HCEC 1CT (cell line): ENCODE measurements at places on chromosomes 4 and X.

DNA sequence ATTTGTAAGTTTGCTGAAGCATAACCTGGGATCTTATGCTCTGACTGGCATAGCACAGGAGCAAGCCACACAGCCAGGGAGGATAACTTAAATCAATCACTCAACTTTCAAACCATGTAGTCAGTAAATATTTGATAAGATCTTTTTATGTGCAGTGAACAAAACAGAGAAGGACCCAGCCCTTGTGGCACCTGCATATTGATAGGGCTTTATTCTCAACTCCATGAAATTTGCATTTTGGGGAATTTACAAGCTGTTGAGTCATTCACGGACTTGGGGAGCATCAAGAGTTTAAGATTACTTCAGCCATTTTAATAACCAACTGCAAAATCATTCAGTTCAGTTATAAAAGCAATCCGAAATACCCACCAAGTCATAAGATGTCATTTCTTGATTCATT, 122.6 kb downstream of the COMMD8 start:
- no peak for DNase-seq

GRCh38 chr4:6451309-6451708, 21.1 kb downstream of the PPP2R2C start:
- no peak for DNase-seq

- DNase-seq = no peak
Measured at GRCh38 chrX:115333446-115333845, 43.9 kb downstream of the LUZP4 start.

DNA sequence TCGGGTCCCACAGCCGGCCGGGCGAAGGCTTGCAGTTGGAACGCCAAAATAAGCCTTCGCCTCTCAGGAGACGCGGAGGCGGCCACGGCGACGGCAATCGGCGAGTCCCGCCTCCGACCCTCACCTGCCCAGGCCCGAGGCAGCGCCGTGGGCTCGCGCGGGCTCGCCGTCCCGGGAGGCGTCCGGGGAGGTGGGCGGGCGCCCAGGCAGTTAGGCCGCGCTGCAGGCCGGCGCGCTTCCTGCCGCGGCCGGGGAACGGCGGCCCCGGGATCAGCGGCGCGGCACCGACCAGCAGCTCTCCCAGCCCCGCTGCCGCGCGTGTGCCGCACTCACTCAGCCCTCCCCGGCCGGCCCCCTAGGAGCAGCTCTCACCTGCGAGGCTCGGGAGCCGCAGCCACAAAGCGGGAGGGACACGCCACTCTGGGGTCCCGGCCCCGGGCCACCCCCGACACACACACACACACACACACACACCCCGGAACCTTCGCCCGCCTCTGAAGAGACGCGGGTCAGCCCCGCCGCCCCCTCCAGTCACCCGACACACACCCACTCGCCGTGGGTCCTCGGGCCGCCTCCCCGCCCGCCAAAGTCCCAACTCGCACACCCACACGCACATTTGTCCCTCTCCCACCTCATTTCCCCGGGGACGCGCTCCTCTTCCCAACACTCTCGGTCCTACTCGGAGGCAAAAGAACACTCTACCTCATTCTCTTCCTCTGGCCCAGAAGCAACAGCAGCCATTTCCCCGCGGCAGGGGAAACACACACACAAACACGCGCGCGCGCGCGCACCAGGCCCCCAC, at the start of gene CNOT6L:
Gene CNOT6L (minus strand): TSS at position 767 of the 802 bp plus-strand sequence. CDS start 60 bp downstream, at position 707.
- peak; percentile 32 for DNase-seq

GRCh38 chr4:154427149-154427548, 64.5 kb downstream of the DCHS2 start:
- DNase-seq = no peak

GRCh38 chr4:77158487-77158861, 1.5 kb downstream of the CCNG2 start:
- no peak for DNase-seq

GRCh38 chr4:15665753-15666365, 10.7 kb upstream of the FBXL5 start:
- DNase-seq = peak; percentile 58

GRCh38 chr4:136867465-136867864, 664.8 kb downstream of the PCDH18 start:
- DNase-seq = no peak

DNA sequence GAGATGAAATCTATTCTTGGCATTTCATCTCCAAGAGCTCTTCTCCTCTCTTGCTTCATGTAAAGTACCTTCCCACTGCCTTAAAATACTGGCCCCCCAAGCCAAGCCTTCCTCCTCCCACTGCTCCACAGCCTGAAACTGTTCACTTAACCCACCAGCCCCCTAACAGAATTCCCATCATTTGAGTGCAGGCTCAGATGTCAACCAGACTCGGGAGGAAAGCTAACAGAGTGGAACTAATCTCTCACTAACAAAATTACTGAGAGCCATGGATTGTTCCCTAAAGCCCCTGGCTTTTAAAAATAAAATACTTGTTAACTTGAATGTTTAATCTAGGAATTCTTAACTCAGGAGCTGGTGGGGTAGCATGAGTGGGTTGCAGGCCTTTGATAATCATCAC, 7.1 kb upstream of the DCUN1D4 start:
- DNase-seq = no peak

- no peak for DNase-seq
Measured at GRCh38 chrX:103782640-103783039, 6.0 kb downstream of the PLP1 start.

DNA sequence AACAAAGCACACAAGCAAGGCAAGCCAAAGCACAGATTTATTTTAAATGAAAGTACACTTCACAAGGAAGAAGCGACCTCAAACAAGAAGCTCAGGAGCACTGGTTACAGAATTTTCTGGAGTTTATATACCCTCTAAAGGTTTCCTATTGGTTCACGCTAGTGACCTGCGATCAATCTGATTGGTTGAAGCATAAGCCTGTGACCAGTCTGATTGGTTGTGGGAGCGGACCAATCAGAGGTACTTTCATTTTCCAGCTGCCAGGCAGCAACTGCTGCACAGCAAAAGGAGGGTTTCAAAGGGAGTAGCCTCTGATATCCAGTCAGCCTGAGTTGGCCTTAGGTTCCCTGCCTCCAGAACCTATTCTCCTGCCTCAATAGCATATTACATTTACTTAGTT, 4.6 kb upstream of the AREG start:
- DNase-seq = no peak

- DNase-seq = no peak
Measured at GRCh38 chr4:40489961-40490360, 139.7 kb downstream of the RBM47 start.

DNA sequence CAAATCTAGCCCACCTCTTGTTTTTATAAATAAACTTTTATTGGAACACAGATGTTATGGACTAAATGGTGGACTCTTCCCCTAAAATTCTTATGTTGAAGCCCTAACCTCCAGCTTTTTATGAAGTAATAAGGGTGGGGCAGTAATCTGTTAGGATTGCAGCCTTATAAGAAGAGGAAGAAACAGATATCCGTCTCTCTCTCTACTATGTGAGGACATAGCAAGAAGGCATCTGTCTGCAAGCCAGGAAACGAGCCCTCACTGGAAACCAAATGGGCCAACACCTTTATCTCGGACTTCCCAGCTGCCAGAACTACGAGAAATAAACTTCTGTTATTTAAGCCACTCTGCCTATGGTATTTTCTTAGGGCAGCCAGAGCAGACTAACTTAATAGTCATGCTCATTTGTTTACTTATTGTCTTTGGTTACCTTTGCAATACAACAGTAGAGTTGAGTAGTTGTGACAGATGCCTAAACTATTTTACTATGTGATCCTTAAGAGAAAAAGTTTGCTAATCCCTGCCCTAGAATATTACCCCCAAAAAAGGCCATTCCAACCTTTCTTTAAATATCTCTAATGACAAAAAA, 67.4 kb downstream of the MANBA start:
- peak; percentile 50 for DNase-seq

- DNase-seq = no peak
Measured at GRCh38 chr4:100778431-100778830, 260.6 kb upstream of the EMCN start.

GRCh38 chrX:108640817-108641216, 95.5 kb downstream of the IRS4 start:
- DNase-seq = no peak

DNA sequence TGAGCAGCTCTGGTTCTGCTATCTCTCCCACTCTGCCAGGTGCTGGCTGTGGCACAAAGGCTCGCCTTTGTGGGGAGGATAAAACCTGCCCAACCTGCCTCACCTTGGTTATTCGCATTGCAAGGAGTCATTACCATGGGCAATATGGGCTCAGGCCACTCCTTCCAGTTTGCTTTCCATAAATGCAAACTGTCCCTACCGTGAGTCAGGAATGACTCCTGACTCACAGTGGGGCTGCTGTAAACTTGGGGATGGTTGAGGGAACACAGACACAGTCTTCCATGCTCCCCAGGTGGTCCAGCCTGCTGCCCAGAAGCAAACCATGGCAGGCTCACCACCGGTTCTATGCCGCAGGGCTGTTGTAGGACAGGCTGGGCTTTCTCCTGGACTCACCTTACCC, 36.1 kb downstream of the COQ2 start:
- DNase-seq = no peak

GRCh38 chrX:108362026-108362425, 76.2 kb downstream of the COL4A6 start:
- peak; percentile 7 for DNase-seq

DNA sequence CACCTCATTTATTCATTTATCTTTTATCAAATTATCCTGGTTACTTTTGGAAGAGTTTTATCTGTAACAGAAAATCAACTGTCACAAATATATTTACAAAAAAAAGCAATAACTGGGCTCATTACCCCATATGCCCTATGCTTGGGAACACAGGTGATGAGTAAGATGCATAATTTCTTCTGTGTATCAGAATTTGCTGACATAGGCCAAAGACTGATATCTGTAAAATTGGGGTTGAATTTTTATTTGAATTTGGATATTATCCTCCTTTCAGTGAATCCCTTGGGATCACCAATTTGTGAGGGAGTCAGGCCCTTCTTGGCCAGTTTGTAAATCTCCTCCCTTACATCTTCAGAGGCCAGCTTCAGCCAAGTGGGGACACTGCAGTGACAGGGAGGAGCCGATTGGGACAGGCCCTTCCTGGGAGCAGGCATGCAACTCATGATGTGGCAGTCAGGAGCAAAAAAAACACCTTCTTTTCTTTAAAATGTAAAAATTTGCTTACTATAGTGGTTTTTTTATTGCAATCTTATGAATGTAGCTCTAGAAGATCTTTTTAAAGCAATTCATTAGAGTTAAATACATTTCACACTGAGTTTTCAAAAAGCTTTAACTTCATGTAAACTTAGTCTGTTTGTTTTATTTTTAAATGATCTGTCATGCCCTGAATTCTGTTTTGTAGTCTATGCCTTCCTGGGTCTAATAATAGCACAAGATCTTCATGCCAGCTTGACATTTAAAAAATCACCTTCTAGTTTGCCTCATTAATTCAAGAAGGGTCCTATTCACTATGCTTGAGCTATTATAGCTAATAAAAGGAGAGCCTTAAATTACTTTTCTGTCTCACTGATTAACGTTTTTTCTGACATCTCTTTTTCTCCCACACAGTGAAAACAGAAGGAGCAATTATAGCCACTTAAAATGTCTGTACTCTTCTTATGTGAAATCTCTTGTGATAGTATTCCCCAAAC, 136.6 kb upstream of the SPRY1 start:
- DNase-seq = no peak

DNA sequence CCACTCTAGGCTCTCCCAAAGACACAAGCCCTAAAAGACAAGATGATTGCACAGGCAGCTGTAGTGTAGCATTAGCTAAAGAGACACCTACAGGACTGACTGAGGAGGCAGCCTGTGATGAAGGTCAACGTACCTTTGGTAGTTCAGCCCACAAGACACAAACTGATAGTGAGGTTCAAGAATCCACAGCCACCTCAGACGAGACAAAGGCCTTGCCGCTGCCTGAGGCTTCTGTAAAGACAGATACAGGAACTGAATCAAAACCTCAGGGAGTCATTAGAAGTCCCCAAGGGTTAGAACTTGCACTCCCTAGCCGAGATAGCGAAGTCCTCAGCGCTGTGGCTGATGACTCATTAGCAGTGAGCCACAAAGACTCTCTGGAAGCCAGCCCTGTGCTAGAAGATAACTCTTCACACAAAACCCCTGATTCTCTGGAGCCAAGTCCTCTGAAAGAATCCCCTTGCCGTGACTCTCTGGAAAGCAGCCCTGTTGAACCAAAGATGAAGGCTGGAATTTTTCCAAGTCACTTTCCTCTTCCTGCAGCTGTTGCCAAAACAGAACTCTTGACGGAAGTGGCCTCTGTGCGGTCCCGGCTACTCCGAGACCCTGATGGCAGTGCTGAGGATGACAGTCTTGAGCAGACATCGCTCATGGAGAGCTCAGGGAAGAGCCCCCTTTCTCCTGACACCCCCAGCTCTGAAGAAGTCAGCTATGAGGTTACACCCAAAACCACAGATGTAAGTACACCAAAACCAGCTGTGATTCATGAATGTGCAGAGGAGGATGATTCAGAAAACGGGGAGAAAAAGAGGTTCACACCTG, 306.3 kb downstream of the ANK2 start:
- peak; percentile 55 for DNase-seq

GRCh38 chr4:186541801-186542200, 13.6 kb downstream of the MTNR1A start:
- DNase-seq = no peak

GRCh38 chr4:26529479-26529878, 39.2 kb upstream of the CCKAR start:
- DNase-seq = no peak

- DNase-seq = no peak
Measured at GRCh38 chr4:187744911-187745310, 250.7 kb upstream of the ZFP42 start.

DNA sequence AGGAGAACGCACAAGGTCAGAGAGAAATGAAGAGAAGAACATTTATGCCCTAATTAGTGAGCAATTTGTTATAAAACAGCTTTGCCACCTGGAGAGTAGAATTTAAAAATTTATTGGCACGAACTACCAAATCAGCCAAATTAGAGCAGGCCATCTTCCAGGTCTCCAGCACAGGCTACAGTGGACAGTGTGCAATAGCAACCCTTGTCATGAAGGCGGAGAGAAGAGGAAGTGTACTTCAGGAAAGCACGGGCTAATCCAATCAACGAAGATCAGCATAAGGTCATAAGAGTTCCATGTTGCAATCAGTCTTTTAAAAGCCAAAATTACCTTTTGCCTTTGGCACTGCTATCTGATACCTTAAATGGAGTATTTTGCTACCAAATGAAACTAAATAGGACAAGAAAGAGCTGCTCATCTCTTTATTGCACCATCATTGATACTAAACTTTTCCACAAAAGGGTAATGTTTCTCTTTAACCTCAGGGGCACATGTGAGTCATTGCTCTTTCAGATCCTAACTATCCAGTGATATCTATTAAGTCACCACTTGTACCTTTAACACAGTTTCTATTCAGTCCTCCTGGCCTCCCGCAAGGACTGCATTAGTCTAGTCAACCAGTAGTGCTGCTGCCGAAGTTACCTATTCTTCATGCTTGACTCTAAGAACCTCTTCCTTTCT, 19.9 kb downstream of the ANK2 start:
- peak; percentile 59 for DNase-seq

GRCh38 chr4:52552778-52553177, 106.3 kb downstream of the USP46 start:
- no peak for DNase-seq

DNA sequence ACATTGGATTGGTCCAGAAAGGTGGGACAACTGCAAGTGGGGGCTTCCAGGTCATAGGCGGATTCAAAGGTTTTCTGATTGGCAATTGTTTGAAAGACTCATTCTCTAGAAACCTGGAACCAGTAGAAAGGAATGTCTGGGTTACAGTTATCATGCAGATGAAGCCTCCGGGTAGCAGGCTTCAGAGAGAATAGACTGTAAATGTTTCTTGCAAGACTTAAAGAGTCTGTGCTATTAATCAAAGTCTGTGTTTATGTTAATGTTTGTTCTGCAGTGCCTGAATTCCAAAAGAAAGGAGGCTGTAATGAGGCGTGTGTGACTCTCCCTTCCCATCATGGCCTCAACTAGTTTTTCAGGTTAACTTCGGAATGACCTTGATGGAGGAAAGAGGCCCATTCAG, 43.9 kb upstream of the GC start:
- no peak for DNase-seq
